ENCODE measurements at places on chromosomes 3 and 15.

DNA sequence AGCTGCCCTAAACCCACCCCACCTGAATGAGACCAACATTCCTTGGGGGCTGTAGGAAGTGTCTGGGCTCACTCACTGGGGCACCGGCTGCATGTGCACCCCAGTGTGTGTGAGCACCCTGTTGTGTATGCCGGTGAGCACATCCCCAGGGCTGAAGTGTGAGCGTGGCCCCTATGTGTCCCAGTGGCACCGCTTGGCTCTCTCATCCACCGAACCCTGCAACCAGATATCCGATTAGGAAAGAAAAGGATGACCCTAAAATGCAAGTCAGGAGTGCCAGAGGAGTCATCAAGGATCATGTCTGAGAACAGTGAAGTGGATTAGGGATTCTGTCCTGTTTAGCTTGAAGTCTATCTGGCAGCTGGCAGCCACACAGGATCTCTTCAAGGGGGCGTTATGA lies 84.0 kb upstream of the ALDH1L1 start:
- DNase-seq = no peak

- no peak for DNase-seq
Observed at GRCh38 chr3:99541181-99541580, 97.2 kb upstream of the COL8A1 start.

DNA sequence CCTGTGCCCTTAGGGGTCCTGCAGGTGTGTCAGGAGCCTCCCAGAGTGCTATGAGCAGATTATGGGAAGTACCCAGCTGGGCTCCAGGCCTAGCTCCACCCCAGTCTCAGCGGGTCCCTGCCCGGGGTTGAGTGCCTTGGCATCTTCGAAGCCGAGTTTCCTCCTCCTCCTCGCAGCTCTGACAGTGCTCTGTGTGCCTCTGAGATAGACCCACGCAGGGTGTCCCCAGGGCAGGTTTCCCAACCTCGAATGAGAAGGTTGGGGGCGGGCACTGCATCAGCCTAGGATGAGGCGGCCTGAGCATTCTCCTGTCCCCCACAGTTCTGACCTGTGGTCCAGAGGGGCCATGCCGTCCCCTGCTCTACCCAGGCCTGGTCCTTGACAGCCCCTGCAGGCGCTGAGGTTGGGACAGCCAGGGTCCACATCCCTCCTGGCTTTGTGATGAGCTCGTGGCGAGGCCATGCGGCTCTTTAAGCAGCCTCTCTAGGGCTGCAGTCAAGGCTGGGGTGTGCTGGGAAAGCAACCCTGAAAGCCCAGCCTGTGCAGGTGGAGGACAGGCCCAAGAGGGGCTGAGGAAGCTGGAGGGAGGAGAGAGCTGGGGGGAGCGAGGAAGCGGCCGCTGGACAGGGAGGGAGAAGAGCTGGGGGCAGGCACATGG lies 20.2 kb upstream of the SKOR1 start:
- DNase-seq = no peak

GRCh38 chr15:62348118-62348517 lies 183.0 kb upstream of the C2CD4B start:
- DNase-seq = no peak

DNA sequence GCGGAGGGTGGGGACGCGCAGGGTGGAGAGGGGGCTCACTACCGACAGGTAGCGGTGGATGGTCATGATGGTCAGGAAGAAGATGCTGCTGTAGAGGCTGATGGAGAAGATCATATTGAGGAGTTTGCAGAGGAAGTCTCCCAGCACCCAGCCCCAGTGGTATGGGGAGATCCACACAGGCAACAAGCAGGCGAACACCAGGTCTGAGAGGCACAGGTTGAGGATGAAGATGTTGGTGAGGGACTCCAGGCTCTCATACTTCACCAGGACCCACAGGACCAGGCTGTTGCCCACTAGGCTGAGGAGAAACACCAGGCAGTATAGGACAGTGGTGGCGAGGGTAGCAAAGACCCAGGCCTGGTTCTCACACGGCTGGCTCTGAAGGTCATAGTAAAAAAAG lies 5.8 kb downstream of the XCR1 start:
- DNase-seq = no peak

GRCh38 chr3:37546876-37547275 lies 314.8 kb upstream of the CTDSPL start:
- no peak for DNase-seq

DNA sequence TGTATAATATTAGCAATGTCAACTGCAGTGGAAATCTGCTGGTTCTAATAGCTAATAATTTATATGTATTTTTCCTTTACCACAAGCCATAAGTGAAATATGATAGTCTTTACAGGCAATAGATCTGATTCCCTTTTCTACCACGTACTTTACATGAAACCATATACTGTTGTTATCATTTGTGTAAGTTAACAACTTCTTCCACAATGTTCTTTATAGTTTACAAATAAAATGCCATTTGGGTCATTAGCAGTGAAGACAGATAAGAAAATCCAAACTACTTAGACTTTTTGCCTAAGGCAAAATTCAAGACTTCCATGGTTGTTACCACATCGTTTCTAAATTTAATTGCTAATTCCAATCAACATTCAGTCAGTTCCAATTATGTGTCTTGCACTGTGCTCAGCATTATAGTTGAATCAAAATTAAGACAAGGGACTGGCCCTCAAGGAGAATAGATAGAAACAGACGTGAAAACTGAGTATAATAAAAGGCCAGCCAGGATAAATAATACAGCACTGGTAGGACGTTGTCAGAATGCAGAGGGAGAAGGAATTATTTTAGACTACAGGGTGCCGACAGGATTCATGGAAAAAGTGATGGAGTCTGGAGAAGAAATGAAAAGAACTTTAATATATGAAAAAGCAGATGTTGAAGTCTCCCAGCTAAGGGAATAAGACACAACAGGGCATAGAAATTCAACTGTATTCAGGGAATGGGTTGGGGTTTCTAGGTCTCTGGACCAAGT lies 249.8 kb downstream of the ALCAM start:
- no peak for DNase-seq

DNA sequence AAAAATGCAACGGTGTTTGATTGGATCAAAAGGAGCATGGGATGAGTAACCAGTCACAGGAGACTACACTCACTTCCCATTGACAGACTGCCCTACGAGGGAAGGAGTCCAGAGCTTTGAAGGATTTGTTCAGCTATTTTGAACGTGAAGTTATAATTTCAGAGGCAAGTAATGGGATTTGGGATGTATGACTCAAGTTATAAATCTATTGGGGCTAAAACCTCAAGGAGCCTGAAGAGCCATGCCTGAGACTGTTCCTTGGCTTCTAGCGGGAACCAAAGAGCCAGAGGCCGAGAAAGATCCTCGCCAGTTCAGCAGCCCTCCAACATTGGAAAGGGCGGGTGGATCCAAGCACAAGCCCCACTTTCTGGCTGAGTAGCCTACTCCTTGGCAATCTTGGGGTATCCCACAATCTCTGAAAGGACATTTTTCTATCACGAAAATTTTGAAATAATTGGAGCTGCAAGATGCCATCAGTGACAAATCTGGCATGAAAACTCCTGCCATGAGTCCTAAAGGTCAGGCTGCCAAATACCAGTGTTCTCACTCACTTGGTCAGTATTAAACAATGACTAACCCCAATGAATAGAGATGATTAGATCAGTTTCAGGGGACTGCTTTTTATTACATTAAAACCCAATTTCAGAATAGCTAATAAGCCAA lies 48.6 kb upstream of the SLCO2A1 start:
- no peak for DNase-seq

GRCh38 chr3:129441782-129442181 lies 1.8 kb downstream of the IFT122 start:
- no peak for DNase-seq

GRCh38 chr3:28947061-28947460 lies 333.8 kb upstream of the RBMS3 start:
- DNase-seq = no peak

- DNase-seq = no peak
Observed at GRCh38 chr15:51350723-51351122, 9.3 kb downstream of the GLDN start.

GRCh38 chr15:62988701-62989100 lies 53.8 kb upstream of the TPM1 start:
- DNase-seq = no peak

DNA sequence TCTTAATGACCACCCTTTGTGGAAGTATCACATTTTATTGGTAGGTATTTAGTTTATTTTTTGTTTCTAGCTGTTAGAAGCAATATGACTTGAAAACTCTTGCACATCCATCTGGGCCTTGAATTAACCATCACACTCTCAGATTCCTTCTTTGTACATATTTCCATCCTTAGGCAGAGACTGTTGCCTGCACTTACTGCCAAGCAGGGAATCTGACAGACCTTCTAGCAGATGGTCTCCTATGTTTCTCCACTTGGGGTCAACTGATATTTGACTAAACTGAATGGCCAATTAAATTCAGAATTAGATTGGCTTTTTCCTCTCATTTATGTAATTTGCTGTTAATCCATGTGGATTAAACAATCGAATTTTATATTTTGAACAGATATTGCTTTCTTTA lies 324.9 kb upstream of the TGFBR2 start:
- no peak for DNase-seq

- DNase-seq = no peak
Observed at GRCh38 chr3:24853685-24854490, 359.2 kb upstream of the THRB start.

GRCh38 chr3:126816298-126816697 lies 112.3 kb downstream of the CHCHD6 start:
- no peak for DNase-seq

- no peak for DNase-seq
Observed at GRCh38 chr3:24951180-24951579, 456.5 kb upstream of the THRB start.

DNA sequence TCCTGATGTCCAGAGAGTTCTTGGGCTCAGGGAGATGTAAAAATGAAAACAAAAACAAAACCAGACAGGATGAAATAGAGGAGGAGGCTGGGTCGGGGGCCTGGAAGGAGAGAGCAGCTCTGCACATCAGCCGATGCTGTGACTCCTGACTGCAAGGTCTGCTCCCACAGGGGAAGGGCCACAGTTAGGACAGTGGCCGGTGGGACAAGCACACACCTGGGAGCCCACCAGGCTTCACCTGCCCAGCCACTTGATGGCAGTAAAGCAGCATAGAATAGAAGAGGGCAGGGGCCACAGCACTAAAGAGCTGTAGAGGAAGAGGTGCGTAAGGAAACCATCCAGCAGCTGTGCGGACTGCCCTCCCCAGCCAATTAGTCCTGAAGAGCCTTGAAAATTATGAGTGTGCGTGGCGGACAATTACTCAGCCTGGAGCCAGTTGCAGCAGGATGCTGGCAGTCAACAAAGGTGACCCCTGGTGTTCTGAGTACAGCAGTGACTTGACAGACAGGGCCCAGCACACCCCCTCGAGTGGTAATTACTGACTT lies 29.8 kb downstream of the ALS2CL start:
- peak; percentile 12 for DNase-seq

- no peak for DNase-seq
Observed at GRCh38 chr15:99210334-99210733, 39.0 kb downstream of the TTC23 start.

- peak; percentile 31 for DNase-seq
Observed at GRCh38 chr15:62254137-62254934, 89.3 kb upstream of the C2CD4B start.

DNA sequence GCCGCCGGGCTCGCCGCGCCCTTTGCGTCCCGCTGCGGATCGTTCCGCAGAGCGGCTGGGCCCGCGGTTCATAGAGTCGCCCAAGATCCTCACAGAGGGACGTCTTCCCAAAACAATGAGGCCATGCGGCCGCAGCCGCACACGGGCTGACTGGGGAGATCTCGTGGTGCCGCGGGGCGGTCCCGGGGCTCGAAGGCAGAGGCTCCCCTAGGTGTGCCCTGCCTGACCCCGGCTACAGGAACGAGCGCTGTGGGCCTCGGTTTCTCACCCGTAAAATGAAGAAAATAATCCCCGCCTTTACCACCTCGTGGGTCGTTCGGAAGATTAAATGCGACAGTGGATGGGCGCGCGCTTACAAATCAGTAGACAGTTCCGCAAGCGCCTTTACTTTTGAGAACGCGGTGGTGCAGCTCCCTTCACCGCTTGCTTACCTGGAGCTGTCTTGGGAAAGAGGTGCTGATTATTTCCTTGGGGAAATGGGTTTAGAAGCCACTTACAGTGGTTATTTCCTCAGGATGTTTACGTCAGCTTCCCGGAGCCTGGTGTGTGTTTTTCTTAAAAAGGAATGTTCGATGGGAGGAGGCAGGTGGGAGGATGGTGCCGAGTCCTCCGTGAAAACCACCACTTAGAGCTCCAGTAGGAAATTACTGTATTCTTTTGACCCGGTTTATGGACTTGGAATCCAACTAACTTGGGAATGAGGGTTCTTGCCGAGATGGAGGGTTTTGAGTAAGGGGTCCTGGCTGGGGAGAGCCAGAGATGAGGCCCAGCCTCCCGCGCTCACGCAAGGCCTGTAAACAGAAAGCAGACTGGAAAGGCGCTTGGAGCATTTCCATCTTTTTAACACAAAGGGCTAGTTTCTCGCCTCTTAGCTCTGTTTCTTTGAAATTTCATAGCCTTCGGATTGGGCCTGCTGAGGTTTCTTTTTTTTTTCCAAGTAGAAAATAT lies 1.9 kb upstream of the MEX3B start:
- no peak for DNase-seq

DNA sequence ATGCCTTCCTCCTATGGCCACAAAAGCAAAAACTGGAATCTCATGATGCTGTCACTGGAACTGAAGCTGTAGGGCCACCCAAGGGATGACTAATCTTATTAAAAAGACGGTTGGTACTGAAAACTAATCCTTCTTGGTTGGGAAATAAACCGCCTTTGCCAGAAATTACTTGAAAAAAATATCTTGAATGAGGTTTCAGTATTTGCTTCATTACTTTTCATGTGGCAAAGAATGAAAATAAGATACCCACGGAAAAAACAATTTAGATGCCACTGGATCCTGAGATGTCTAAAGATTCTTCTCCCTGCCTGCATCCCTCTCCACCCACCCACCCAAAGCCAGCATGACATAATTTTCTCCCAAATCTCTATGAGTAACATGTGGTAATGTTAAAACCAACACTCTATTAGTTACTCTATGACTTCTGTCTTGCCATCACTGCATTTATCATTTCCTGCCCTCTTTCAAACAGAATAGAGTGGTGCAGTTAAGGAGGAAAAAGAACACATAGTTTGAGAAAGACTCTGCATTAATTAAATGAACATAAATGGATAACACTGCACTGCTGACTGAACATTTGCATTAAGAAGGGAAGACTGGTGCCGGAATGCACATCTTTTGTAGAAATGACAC lies 111.8 kb upstream of the DPH6 start:
- no peak for DNase-seq
